Pons (tissue), 1 donor: ENCODE measurements at places on chromosomes 7 and 10.

DNA sequence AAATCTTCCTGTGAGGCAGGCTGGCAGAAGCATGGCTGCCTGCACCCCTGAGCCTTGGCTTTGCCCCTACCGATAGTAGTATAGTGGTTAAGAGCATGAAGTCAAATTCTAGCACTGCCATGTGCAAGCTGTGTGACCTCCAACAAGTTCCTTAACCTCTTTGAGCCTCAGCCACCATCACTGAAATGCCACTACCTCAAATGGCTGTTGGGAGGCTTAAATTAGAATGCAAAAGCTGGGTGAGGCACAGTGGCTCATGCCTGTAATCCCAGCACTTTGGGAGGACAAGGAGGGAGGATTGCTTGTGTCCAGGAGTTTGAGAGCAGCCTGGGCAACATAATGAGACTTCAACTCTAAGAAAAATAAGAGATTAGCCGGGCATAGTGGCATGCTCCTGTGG lies 8.4 kb downstream of the SFRP5 start:
- DNase-seq = no peak

DNA sequence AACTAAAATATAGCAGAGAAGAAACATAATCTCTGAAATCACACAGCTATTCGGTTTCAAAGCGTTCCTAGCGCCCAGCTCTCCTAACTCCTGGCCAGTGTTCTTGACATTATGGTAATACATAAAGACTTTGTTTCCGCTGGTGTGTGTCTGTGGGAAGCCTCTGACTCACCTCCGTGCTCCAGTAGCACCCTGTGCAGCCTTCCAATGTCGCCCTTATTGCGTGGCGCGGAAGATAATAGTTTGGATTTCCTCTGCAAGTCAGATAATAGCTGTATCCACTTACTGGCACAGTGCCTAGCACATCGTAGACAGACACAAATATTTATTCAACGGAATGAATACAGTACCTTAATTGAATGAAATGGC lies 570 bp downstream of the BMS1 start:
- DNase-seq = no peak

GRCh38 chr7:97075928-97076327 lies 41.6 kb upstream of the SDHAF3 start:
- no peak for DNase-seq

GRCh38 chr7:92634924-92635519 lies 44.8 kb upstream of the FAM133B start:
- no peak for DNase-seq
